ENCODE measurements at places on chromosomes 6 and 20. TPM values are rescaled to one million over a fixed set of nuclear protein-coding genes. Genes with fewer than 3 reads are reported as not detected.
A peak's percentile ranks its signal among the peaks of the same experiment; 100 is the strongest.

SNRPB2 gene
- total RNA-seq = 68.3 TPM

- H3K4me1 ChIP-seq = peaks cover 3% of the 10 kb centered on the region
- no peaks in the 10 kb centered on the region for H3K36me3 ChIP-seq
- H3K4me3 ChIP-seq = no peak overlapping the region
- no peaks in the 10 kb centered on the region for H3K27me3 ChIP-seq
- no peak for DNase-seq
These were observed 916.5 kb downstream of the QKI start for GRCh38 chr6:164331026-164331425.

GGTLC1 gene
- not detected for total RNA-seq

GRCh38 chr6:90545448-90545847 lies 41.4 kb downstream of the MAP3K7 start:
- H3K36me3 ChIP-seq = peaks cover 39% of the 10 kb centered on the region
- no peak overlapping the region for H3K4me3 ChIP-seq
- DNase-seq = no peak
- no peaks in the 10 kb centered on the region for H3K4me1 ChIP-seq
- H3K27me3 ChIP-seq = no peaks in the 10 kb centered on the region

DNA sequence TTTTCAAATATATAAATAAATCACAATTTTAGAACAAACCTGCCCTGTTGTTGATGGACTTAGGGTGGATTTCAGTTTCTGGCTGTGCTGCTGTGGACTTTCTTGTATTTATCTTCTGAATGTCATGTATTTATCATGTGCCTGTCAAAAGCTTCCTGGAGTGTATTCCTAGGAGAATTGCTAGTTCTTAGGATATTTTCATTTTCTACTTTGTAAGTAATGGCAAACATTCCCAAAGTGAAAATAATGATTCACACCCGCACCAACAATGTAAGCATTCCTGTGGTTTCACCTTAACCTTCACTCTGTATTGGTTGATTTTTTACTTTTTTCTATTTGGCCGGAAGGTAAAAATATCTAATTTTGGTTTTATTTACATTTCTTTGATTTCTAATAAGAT lies 387.8 kb downstream of the SMOC2 start:
- peaks cover 33% of the 10 kb centered on the region for H3K4me1 ChIP-seq
- H3K36me3 ChIP-seq = no peaks in the 10 kb centered on the region
- H3K4me3 ChIP-seq = no peak overlapping the region
- DNase-seq = no peak
- peaks cover 3% of the 10 kb centered on the region for H3K27me3 ChIP-seq

- H3K27ac ChIP-seq = no peak overlapping the region
- no peak overlapping the region for H3K4me3 ChIP-seq
- no peaks in the 10 kb centered on the region for H3K4me1 ChIP-seq
- no peak for DNase-seq
- no peaks in the 10 kb centered on the region for H3K36me3 ChIP-seq
These were observed 24.1 kb downstream of the USP45 start for GRCh38 chr6:99491171-99491570.

DNA sequence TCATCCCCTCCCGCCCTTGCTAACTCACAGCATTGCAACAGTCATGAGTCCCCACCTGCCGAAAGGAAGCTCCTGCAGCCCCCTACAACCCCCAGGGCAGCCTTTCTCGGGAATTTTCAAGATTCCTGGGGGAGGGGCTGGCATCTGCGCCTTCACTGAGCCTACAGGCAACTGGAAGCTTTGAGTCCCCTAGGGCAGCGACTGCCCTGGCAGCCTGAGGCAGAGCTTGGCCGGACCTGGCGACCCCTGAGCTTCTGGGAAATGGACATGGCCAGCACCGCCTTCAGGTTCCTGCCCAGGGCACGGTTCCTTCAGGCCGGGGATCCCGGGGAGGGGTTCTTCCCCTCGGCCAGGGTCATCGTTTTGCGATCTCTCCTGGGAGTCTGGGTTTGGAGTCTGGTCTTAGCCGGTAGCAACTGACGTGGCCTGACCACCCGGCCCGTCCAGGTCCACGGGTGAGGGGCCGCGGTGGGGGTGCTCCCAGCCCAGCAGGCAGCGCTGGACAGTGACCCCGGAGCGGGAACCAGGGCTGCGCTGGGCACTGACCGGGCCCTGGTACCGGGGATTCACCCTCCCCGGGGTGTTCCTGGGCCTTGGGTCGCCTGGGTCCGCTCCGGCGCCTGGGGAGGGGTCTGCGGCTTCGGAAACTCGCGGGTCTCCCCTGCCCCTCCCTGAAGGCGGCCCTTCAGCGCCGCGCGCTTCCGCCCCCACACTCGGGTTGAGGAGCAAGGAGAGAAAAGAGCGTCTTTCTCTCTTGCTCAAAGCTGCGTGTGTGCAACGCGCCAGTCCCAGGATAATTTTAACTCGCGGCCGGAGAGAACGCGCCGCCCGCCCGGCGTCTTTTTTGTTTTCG lies 593 bp upstream of the COL9A3 start:
- H3K4me3 ChIP-seq = peak overlapping the region; percentile 82
- peaks cover 16% of the 10 kb centered on the region for H3K27me3 ChIP-seq
- no peaks in the 10 kb centered on the region for H3K36me3 ChIP-seq
- peaks cover 8% of the 10 kb centered on the region for H3K4me1 ChIP-seq
- no peak for DNase-seq
- H3K27ac ChIP-seq = peak overlapping the region; percentile 85

GRCh38 chr6:43026365-43026764 lies 4.9 kb downstream of the RRP36 start:
- peaks cover 32% of the 10 kb centered on the region for H3K36me3 ChIP-seq
- H3K27me3 ChIP-seq = no peaks in the 10 kb centered on the region
- no peak overlapping the region for H3K4me3 ChIP-seq
- DNase-seq = no peak

CLPSL1 gene
- not detected for total RNA-seq

DNA sequence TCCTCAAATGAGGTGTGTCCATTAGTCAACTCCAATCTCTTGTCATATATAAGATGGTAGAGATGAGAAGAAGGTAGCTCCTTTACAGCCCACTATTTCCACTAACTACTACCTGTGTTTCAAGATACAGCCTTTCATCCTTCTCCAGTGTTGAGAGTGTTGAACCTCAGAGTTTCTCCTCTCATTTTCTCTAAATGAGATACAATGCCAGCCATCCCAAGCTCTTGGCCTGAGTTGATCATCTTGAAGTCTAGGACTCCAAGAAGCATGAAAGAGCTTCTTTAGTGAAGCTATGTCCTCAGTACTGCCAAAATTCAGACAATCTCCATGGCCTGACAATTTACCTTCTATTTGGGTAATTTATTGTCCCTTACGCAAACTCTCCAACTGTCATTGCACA lies 548 bp upstream of the HLA-DRA start:
- no peak for DNase-seq
- peaks cover 18% of the 10 kb centered on the region for H3K27me3 ChIP-seq
- no peaks in the 10 kb centered on the region for H3K4me1 ChIP-seq

DNA sequence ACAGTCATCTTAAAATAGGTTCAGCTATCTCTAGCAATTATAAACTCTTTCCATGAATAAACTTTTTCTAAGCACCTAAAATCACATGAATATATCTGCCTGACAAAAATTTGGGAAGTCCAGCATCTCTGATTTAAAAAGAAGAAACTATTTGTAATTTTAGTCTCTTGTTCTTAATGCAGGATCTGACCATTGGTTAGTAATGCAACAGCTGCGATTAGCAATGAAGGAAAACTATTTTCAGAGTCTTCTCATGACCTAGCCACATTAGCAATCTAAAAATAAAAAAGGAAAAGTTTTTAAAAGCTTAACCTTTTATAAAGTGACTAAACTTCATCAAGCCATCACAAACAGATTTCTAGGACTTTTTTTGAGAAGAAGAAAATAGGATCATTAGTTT lies 97.5 kb downstream of the PTPRK start:
- H3K27me3 ChIP-seq = no peaks in the 10 kb centered on the region
- H3K36me3 ChIP-seq = peaks cover 17% of the 10 kb centered on the region
- no peak overlapping the region for H3K4me3 ChIP-seq
- H3K27ac ChIP-seq = no peak overlapping the region
- DNase-seq = no peak
- H3K4me1 ChIP-seq = peaks cover 9% of the 10 kb centered on the region

- no peaks in the 10 kb centered on the region for H3K36me3 ChIP-seq
- DNase-seq = no peak
- H3K4me3 ChIP-seq = peak overlapping the region; percentile 37
- no peaks in the 10 kb centered on the region for H3K27me3 ChIP-seq
- no peak overlapping the region for H3K27ac ChIP-seq
- peaks cover 36% of the 10 kb centered on the region for H3K4me1 ChIP-seq
These were observed 850 bp upstream of the SMPDL3A start for GRCh38 chr6:122788208-122788607.

GRCh38 chr6:149112976-149113375 lies 204.5 kb upstream of the TAB2 start:
- DNase-seq = no peak
- no peaks in the 10 kb centered on the region for H3K4me1 ChIP-seq
- no peak overlapping the region for H3K4me3 ChIP-seq
- H3K27ac ChIP-seq = no peak overlapping the region

DNA sequence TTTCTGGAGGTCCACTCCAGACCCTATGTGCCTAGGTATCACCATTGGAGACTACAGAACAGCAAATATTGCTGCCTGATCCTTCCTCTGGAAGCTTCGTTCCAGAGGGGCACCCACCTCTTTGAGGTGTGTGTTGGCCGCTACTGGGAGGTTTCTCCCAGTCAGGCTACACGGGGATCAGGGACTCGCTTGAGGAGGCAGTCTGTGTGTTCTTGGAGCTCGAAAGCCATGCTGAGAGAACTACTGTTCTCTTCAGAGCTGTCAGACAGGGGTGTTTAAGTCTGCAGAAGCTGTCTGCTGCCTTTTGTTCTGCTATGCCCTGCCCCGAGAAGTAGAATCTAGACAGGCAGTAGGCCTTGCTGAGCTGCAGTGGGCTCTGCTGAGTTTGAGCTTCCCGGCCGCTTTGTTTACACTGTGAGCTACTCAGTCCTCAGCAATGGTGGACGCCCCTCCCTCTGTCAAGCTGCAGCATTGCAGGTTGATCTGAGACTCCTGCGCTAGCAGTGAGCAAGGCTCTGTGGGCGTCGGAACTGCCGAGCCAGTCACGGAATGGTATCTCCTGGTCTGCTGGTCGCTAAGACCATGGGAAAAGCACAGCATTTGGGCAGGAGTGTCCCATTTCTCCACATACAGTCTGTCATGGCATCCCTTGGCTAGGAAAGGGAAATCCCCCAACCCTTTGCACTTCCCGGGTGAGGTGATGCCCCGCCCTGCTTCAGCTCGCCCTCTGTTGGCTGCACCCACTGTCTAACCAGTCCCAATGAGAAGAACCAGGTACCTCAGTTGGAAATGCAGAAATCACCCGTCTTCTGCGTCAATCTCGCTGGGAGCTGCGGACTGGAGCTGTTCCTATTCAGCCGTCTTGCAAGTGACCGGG lies 32.5 kb upstream of the ASCC3 start:
- H3K27ac ChIP-seq = no peak overlapping the region
- H3K4me3 ChIP-seq = peak overlapping the region; percentile 80
- H3K27me3 ChIP-seq = no peaks in the 10 kb centered on the region

DNA sequence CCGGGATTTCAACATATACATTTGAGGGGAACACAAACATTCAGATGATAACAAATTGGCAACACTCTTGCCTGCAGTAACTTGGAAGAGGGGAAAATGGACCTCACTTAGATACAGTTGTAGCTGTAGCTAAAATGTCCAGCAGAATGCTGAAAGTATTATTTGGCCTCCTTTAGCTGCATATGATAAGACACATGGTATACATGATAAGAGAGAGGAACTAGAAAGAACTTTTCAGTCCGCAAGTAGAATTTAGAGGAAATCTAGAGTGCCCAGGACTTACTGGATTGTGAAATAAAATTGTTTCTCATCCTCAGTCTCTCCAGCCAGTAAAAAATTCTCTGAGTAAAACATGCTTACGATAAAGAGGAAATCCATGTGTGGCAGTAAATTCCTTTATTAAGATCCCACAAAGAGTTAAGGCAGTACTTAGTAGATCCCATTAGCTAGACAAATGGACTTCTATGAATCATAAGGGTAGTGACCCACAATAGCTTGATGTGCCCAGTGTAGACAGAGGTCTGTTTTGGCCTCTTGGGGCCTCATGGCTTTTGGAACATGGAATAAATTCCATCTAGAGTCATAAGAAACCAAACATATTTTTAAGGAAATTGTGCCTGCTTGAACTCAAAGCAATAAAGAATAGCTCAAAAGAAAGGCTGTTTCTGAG lies 87.9 kb upstream of the RBM24 start:
- H3K27ac ChIP-seq = no peak overlapping the region
- no peak overlapping the region for H3K4me3 ChIP-seq
- no peak for DNase-seq
- no peaks in the 10 kb centered on the region for H3K4me1 ChIP-seq
- peaks cover 8% of the 10 kb centered on the region for H3K27me3 ChIP-seq

- no peak overlapping the region for H3K27ac ChIP-seq
- H3K36me3 ChIP-seq = peaks cover 23% of the 10 kb centered on the region
- no peak for DNase-seq
- no peaks in the 10 kb centered on the region for H3K4me1 ChIP-seq
These were observed 113.3 kb downstream of the TMEM242 start for GRCh38 chr6:157209865-157210530.

Measured in type B pancreatic cell (in vitro differentiated cells).